ENCODE measurements at places on chromosomes 4 and X.

GRCh38 chrX:102345916-102346315, 93.9 kb downstream of the NXF2B start:
- peak; percentile 32 for DNase-seq

- no peak for DNase-seq
Observed at GRCh38 chr4:186161138-186161537, 30.2 kb upstream of the CYP4V2 start.

GRCh38 chrX:7927259-7928167, at the start of gene PNPLA4:
Gene PNPLA4, minus strand, starts transcription at chrX:7927413. Its CDS starts 1,294 bp downstream, at chrX:7926119.
- peak; percentile 54 for DNase-seq

- no peak for DNase-seq
Observed at GRCh38 chr4:189046642-189047041, 894.0 kb upstream of the FRG1 start.

- DNase-seq: peak; percentile 23
Observed at GRCh38 chr4:169315530-169316343, 45.0 kb upstream of the SH3RF1 start.

- no peak for DNase-seq
Observed at GRCh38 chr4:155552180-155552579, 114.5 kb upstream of the GUCY1A1 start.

DNA sequence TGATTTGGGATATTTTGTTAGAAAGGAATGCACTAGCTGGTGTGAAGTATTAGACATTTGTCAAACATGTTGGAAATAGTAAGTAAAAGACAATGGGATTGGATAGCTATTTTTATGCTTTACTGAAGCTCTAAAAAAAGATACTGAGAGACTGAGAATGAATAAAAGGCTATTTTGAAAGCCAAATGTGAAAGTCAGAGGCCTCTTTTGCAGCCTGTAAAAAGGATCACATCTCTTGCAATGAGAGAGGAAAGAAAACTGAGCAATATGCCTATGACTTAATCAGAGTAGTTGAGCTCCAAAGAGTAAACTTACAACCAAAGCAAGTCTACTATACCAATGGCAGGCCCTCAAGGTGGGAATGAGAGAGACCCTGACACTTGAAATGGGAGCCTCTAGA, 212.6 kb upstream of the LCORL start:
- DNase-seq: no peak

DNA sequence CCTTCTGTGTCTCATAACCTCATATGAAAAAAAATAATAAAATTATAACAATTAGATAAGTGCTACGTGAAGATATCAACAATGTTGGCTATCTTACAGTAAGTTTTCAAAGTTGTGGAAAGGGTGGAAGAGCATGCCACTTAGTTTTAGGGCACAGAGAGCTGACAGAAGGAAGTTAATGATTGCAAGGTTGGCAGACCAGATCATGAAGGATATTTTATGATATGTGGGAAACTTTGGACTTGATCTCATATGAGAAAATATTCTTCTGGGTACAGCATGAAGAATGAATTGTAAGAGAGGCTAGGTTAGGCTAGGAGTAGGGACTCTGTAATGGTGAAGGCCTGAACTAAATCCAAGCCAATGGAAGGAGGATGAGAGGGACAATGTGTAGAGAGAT, 34.5 kb downstream of the MGAT4D start:
- DNase-seq: no peak

GRCh38 chr4:95272797-95273196, 276.0 kb downstream of the UNC5C start:
- no peak for DNase-seq

GRCh38 chrX:134908356-134908755, 82.4 kb upstream of the SMIM10 start:
- no peak for DNase-seq

GRCh38 chrX:802846-803245, 172.3 kb downstream of the SHOX start:
- DNase-seq: no peak

GRCh38 chr4:8343967-8344331, 74.4 kb downstream of the HTRA3 start:
- DNase-seq: no peak

DNA sequence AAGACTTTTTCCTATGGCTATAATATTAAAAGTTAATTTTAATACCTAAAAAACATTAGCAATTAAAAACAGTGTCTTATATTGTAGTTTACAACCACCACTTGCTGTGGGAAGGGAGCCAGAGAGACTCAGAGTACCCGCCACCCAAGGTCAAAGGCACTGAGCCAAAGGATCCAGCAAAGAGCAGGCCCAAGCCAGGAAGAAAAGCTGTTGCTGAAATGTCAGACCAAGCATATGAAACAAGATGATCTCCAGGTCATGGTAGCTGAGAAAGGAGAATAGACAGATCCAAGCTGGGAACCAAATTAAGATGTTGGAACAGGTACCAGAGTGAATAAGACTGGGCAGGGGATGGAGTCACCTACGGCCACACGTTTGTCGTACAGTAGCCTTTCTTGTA, 18.8 kb upstream of the ATOH1 start:
- no peak for DNase-seq

GRCh38 chrX:67587946-67588624, 44.3 kb downstream of the AR start:
- no peak for DNase-seq

DNA sequence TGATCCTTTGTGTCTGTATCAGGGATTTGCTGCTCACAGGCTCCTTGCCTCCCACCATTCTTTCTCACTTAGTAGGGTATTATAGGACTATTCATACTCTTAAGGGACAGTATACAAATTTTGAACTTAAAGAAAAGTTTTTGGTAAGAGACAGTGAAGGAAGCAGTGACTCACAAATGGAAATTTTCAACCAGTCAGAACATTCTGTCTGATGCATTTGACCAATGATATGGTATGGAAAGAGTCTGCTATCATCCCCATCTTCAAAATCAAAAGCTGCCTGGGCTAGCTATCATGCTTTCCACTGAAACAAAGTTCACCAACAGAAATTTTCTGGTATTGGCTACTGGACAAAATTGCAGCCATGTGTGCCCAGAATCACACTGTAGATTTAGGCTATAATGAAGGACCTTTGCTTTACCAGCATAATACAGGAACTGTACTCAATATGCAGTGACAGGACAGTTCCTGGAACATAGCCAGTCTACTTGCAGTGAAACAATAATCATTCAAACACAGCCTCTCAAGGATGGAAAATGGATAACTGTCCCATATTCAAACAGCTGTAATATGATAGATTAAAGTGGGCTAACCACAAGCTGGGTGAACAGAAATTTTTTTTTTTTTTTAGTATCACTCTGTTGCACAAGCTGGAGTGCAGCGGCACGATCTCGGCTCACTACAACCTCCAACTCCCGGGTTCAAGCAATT, 109.0 kb upstream of the ACSL4 start:
- no peak for DNase-seq

DNA sequence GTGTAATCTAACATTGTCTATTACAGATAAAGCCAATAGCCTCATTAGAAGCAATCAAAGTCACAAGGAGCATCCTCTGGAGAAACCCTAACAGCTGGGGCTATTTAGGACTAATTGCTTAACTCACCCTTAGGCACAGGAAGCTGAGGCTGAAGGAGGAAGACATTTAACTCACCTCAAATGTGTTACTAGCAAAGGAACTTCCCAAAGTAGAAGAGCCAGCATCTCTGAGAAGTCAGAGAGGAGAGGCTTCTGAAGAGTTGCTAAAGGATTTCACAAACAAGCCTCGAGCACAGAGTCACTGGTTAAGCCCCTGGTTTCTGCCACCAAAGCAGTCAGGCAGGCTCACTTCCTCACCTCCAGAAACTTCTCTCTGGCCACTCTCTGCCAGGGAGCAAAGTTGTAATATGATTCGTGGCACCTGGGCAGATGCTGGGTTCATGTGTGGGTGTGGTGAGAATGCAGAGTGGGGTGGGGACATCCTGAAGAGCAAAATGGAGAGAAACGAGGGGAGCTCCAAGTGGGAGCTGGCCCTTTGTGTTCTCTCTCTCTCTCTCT, 201.3 kb downstream of the HS6ST2 start:
- DNase-seq: no peak

- no peak for DNase-seq
Observed at GRCh38 chrX:78643096-78643495, 16.0 kb downstream of the RTL3 start.

DNA sequence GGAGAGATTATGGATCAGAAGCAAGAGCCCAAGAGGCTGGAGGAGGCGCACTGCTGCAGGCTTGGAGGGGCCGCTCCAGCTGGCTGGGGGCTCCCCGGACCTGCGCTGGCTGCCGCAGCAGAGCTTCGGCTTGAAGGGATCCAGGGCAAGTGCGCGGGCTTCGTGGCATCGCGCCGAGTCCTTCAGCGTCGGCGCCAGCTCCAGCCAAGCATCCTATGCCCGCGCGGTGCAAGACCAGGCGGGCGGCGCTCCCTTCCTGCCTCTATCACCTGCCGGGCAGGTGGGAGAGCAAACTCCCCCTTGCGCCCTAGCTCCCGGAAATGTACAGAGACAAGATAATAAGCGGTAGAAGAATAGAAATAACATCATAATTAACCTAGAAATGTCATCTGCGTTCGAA, 10.5 kb upstream of the UCP1 start:
- DNase-seq: no peak

DNA sequence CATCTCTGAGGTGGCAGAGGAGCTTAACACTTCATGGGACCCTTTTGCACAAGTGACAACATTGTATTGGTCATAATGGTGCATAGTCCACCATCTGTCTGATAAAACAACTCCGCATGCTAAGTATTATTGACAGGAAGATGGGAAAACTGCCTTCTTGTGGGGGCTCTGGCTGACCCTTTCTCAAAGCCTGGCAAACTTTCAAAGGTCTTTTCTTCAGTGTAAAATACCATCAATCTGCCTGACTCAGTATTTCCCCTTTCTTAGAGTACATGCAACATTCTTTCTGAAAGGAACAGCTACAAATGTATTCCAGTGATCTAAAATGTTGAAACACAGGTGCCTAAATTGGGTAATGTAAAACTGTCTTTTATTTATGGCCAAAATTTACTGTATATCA, 89.1 kb downstream of the NAA11 start:
- no peak for DNase-seq

- DNase-seq: no peak
Observed at GRCh38 chrX:101383679-101384205, 2.2 kb downstream of the BTK start.

GRCh38 chr4:107125496-107125895, 89.4 kb upstream of the DKK2 start:
- peak; percentile 35 for DNase-seq

DNA sequence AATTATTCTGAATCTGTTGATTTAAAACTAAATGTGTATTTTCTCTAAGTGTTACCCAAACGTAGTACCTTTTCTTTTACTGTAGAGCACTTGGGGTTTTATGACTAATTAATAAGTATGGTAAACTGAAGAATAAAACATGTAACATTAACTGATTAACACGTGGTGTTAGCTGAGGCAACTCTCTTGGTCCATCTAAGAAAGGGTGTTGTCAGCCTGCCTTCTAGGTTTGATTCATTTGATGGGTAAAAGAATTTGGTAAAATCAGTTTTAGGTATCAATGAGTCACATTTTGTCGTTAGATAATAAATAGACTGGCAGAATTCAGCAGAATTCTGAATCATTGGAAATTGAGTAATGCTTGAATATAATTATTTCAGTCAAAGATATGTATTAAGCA, 99.7 kb downstream of the AFF1 start:
- no peak for DNase-seq

DNA sequence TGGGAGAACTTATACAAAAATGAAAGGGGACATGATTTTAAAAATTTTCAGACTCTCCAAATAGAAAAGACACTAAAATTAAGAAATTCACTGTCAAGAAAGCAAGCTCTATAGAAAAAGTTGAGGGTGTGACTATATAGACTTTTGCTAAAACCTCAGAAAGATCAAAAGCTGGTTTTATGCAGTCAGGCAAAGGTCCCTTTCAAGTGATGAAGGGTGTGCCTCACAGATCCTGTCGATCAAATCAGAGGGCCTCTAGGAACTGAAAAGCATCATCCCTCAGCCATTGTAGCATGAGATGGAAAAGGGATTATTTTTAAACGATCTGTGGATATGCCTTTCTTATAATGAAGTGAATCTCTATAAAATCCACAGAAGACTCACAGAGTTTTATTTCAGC, 116.5 kb downstream of the FAM13A start:
- no peak for DNase-seq

GRCh38 chr4:157895205-157895604, 277.6 kb downstream of the GASK1B start:
- no peak for DNase-seq

DNA sequence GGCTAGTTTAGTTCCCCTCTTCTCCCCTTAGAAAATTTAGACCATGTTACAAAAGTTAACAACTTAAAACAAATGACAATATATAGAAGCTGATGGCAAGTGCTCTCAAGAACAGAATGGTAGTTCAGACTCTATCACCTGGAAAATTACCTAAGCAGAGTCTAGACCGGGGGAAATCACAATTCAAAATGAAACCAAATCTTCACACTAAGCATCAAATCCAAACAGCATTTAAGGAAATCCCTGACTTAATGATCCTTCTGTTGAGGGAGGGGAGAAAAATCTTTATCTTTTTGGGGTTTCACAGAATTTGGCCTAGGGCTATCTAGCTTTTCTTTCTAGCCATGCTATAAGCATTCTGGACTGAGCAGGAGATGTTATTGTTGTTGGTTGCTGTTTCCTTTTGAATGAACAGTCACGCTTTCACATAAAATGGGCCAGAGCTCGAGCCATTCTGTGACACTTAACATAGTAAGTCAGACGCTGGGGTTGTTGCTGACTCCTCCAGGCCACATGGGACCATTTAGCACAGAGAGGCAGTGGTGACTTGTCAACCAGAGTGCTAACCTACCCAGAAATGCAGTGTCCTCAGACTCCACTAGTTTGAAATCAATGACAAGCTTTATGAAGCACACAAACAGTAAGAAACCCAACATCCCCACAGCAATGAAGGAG, 16.0 kb upstream of the LSM6 start:
- DNase-seq: no peak

DNA sequence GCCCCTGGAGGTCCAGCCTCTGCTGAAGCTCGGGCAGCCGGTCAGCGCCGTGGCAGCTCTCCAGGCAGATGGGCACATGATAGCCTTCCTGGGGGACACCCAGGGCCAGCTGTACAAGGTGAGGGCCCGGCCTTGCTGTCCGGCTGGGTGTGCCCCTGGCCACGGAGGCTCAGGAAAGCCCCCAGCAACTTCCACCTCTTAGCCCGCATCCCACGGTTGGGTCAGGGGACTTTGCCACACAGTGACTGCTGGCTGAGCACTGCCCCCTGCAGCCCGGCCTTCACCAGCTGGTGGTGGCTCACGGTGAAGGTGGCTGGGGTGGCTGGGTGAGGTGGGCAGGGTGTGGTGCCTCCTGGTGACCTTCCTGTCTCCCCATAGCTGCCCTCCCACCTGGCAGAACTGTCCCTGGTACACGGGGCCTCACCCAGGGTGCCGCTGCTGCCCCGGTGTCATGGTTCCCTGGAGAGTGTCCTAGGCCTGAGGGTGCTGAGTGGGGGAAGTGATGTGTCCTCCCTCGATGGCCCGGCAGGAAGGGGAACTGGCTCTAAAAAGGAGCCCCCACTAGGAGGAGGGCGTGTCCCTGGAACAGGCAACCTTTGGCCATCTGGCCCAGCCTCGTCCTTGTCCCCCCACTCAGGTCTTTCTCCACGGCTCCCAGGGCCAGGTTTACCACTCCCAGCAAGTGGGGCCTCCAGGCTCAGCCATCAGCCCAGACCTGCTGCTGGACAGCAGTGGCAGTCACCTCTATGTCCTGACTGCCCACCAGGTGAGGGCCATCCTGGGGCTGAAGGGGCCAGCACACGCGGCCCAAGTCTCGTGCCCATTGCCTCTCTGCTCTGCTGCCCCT, 4.5 kb downstream of the PLXNB3 start:
- no peak for DNase-seq

GRCh38 chr4:150960818-150961217, 54.3 kb downstream of the LRBA start:
- peak; percentile 18 for DNase-seq

GRCh38 chr4:54493862-54494261, 163.9 kb upstream of the KIT start:
- no peak for DNase-seq

Measured in GM03348 (cell line).